ENCODE measurements at places on chromosomes 13 and 19.

GRCh38 chr19:1290196-1290702 is 4.6 kb downstream of the EFNA2 start:
- no peak for DNase-seq

DNA sequence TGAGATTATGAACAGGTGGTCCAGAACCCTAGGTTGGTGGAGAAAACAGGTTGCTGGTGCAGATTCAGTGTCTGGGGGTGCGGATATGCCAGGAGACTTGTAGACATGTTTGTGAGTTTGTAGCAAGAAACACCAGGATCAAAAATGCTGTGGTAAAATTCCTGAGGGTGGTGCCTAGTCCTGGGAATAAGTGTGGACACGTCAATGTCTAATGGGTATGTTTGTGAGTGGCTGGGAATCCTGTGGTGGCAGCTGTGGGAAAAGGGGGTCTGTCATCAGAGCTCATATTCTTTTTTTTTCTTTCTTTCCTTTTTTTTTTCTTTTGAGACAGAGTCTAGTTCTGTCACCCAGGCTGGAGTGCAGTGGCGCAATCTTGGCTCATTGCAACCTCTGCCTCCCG is 7.2 kb downstream of the ZNF708 start:
- peak; percentile 1 for DNase-seq

DNA sequence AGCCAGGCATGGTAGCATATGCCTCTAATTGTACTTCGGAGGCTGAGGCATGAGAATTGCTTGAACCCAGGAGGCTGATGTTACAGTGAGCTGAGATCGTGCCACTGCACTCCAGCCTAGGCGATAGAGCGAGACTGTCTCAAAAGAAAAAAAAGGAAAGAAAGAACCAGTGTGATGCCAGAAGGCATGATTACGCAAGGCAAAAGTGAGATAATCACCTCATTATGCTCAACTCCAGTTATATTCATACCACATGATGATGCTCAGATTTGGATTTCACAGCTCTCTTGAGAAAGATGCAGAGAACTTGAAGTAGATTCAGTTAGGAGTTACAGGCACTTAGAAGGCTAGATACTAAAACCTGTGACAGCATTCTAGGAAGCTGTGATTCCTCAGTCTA is 21.8 kb downstream of the RCBTB1 start:
- DNase-seq, result no peak

- DNase-seq, result no peak
Measured at GRCh38 chr13:113064000-113064533, 41.5 kb upstream of the F7 start.

GRCh38 chr13:80684217-80684991 is 343.5 kb upstream of the SPRY2 start:
- no peak for DNase-seq

GRCh38 chr19:19540064-19540714 is 2.1 kb downstream of the CILP2 start:
- peak; percentile 69 for DNase-seq

DNA sequence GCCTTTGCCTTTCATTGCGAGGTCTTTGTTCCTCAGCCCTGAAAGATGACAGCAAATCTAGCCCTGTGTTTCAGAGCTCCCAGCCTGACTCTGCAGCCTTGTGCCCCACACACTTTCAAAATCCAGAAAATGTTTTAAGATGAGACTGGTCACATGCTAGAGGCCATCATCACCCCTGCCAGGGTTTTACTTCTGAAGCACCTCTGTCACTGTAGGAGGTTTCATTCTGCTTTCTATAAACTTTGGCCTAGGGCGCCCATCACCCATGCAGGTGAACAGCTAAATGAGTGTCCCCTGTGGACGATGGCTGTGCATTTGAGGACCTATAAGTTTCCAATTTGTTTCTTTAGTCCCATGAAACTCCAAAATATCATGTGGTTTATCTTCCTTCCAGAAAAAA is 574.2 kb downstream of the MYO16 start:
- DNase-seq, result no peak

DNA sequence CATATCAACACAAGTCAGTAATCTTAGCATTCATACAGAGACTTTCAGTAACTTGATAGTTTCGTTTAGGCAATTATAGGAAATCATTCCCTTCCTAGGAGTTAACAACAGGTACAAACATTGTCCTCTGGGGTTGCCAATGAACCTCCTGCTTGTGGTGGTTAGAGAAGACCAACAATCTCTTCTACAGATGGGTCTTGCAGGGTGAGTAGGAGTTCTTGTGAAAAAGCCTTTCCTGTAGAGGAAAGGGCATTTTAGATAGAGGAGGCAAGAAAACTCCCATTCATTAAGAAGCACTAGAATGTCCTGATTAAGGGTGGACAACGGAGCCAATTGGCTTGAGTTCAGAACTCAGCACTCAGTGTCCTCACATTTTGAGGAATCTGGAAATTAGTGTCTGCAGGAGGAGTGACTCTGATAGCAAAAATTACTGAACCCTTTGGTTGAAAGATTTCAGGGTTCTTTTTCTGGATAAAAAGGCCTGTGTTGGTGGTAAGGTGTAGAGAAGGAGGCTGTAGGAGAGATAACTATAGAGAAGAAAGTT is 4.2 kb downstream of the WDFY2 start:
- no peak for DNase-seq

Measured in fibroblast of skin of abdomen (primary cell).